Femur (tissue), 1 donor: ENCODE measurements at places on chromosomes 16 and 17.

DNA sequence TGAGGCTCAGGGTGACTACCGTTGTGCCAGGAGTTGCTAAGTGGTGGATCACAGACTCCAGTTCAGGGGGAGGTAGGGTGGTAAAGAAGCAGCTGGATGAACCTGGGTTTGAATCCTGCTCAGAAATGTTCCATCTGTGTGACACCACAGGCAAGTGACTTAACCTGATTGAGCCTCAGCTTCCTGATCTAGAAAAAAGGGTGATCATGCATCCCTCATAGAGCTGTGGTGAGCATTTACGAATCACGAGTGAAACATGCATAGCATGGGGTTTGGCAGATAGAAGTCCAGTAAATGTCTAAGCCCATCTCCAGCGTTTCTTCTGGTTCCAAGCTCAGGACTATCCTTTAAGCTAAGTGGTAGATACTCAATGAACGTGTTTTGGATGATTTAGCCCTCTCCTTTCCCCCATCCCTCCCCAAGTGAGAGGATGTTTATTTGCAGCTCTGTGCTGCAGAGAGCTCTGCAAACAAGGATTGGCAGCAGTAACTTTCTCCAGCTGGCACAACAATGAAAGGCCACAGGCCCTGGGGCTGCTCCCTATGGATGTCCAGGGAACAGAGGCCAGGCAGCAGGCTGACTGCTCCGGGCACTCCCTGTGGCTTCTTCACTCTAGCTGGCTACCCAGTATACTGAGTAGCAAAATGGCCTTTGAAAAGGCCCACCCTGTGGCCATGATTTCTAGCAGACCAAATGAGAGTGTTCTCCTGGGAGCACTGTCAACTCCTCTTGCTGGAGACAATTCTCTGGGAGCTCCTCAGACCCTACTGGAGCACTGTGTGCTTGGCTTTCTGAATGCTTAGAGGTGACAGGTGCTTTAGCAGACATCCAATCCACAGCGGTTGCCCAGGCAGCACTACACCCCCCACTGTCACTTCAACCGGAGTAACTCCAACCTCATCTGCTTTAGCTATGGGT, 21.3 kb downstream of the CA4 start:
- DNase-seq, result no peak

DNA sequence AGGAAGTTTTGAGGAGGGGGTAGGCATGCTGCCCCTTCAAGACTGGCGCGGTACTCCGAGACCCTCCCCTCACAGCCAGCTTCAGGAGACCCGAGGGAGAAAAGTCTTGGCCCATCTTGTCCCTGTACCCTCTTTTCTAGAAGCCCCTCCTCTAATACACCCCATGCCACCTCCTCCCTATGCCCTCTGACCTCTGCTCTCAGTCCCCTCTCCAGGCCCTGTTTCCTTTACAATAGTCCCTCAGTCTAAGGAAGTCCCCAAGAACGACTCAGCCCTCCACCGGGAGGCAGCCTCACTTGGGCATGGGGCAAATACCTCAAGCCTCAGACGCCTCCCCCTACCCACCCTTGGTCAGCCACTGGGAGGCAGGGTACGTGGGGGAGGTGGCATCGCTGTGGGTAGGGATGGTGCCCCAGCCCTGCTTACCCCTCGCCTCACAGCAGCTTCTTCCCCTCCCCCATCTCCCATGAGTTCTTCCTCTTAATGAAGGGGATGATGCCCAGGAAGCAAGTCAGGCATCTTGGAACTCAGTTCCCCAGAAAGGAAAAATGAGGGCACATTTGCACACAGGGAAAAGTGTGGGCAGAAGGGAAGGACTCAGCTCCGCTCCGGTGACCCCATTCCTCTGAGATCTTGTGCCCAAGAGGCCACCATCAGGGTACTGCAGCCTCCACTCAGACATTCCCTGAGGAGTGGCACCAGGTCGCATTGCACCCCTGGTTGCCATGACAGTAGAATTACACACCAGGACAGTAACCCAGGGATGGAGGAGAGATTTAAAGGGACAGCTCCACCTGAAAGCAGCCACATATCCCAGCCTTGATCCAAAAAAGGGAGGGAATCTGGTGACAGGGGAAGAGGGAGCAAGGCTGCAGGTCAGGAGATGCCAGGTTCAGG, 6.2 kb downstream of the MPP2 start:
- no peak for DNase-seq

GRCh38 chr16:63577891-63578290, 1541.7 kb upstream of the CDH8 start:
- DNase-seq, result no peak

DNA sequence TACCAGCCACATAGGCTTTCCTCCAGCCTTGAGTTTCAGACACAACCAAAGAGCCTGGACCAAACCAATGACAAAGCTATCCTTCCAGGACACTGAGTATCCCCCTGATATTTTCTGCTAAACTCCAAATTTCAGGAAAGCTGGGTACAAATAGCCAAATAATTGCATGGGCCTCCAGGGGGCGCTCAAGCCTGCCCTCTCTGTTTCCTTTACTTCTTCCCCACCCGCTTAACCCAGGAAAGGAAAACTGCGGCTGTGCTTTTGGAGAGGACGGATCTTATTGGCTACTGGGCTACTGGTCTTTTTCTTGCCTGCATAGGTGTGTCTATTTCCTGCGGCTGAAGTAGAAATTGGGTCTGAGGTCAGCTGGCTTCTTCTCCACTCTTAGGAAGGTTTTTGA, 30.1 kb downstream of the GNGT2 start:
- peak; percentile 57 for DNase-seq

GRCh38 chr17:6924208-6924607, 71.6 kb upstream of the ALOX12 start:
- no peak for DNase-seq

DNA sequence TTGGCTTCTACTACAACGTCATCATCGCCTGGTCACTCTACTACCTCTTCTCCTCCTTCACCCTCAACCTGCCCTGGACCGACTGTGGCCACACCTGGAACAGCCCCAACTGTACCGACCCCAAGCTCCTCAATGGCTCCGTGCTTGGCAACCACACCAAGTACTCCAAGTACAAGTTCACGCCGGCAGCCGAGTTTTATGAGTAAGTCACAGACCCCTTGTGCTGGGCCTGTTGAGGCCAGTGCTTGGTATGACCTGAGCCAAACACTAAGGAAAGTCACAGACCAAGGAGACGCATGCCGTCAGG, 16.1 kb downstream of the SLC6A2 start:
- no peak for DNase-seq

DNA sequence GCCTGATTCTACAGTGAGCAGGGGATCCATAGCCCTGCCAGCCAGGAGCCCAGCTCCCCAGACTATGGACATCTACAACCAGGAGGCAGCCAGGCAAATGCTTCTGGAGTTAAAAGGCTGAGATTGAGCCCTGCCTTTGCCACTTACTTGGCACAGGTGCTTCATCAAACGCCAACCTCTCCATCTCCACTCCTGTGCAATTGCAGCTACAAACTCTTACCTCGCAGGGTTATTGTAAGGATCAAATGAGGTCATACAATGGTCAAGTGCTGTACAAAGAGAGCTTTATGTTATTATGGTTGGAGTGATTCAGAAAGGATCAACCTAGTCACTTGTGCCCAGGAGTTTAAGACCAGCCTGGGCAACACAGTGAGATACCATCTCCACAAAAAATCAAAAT, 9.8 kb upstream of the MYO18A start:
- DNase-seq, result no peak

GRCh38 chr16:27315333-27316037, 1.7 kb downstream of the IL4R start:
- no peak for DNase-seq

DNA sequence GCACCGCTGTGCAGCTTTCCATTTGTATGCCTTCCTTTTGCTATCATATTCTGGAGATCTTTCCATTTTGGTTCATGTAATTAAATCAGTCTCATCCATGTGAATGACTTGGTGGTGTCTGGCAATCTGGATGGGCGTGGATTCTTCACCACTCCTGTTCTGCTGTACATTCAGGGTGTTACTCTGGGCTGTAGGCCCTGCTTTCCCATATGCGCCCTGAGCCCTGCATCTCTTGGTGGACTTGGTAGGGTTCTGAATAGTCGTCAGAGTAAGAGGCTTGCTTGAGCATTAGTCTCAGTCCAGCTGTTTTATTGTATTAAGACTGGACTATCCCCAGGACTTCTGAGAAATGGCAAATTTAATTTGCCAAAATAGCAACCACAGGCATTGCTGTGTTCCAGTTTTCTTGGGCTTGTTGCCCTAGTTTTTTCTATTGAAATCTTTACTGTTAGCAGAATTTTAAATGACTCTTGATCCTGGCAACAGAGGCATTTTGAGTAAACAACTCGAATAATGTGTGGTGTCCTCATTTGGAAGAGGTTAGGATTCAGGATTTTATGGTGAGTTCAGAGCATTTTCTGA, 14.9 kb downstream of the BANP start:
- DNase-seq, result peak; percentile 59

- DNase-seq, result no peak
Measured at GRCh38 chr17:19242323-19242722, 5.2 kb downstream of the EPN2 start.

DNA sequence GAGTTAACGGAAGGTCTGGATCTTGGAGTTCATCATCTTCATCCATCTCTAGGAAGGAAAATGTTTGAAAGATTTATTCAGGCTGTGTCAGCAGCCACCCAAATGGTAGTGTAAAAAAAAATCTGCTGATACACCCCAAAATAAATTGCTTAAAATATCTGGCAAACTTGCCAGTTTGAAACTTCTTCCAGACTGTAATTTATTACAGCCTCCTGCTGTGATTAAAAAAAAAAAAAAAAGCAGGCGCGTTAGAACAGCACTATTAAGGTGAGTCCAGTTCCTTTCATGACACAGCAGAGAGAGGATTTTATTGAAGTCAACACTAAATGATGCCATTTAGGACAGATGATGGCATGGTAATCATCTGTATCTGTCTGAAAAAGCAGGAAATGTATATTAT, 140.6 kb upstream of the CORO6 start:
- no peak for DNase-seq

DNA sequence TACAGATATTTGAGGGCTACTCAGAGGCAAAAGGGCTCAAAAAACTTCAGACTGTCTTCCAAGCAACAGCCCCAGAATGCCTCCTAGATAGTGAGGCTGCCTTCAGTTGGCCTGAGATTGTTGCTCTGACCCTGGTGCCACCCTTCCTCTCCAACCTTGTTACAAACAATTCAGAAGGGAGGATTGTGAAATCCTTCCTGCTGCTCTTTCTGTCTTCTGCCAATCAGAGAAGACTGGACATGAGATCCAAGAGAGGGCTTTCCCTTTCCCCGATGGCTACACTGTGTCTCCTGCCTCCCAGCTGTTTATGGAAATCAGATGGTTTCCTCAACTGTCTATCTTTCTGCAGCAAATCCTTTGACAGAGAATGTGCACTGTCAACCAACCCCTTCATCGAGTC, 419.9 kb downstream of the CDH13 start:
- DNase-seq, result no peak

- peak; percentile 98 for DNase-seq
Measured at GRCh38 chr16:29805232-29806098, 864 bp upstream of the MAZ start.

DNA sequence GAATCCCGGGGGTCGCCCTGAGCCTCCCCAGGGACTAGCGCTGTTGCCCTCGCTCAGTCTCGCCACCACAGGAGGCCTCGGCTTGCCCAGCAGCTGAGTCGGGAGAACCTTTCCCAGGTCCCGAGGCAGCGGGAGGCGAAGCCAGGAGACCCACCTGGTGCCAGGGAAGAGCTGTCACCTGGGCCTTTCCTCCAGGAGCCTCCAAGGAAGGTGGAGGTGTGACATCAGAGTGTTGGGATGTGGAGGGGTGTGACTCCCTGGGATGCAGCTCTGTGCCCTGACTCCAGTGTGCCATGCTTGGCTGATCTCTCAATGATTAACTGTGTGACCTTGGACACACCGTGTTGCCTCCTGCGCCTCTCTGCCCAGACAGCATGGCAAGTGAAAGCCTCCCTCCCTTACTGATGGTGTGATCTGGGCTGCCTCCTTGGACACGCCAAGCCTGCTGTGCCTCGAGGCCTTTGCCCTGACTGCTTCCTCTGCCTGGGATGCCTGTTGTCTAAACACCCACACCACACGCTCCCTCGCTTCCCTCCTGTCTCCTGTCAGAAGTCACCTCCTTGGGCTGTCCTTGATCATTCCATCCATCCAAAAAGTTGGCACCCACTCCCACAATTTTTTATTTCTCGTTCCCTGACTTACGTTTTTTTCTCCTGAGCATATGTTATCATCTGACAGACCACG, 88.0 kb downstream of the CMIP start:
- no peak for DNase-seq

DNA sequence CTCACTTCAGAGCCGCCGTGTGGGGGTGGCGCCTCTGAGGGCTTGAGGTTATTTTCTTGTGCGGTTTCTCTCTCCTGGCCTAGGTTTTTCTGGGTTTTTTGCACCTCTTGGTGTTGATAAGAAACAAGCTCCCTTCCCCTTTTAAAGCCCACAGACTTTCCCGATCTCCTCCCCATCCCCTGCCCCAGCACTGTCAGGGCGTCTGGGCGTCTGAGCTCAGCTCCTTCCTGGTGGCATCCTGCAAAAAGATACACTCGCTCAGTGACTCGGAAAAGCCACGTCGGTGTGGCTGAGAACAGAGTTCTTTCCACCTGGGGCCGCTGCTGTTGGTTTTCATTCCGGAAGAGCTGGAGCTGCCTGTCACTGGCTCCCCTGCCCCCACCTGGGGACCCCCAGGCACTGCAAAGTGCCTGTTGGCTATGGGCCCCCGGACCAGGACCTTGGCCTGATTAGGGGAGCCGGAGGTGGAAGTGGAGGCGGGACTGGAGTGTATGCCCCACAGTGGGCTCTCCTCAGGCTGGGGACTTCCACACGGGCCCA, 14.5 kb downstream of the BAIAP2 start:
- DNase-seq, result no peak

DNA sequence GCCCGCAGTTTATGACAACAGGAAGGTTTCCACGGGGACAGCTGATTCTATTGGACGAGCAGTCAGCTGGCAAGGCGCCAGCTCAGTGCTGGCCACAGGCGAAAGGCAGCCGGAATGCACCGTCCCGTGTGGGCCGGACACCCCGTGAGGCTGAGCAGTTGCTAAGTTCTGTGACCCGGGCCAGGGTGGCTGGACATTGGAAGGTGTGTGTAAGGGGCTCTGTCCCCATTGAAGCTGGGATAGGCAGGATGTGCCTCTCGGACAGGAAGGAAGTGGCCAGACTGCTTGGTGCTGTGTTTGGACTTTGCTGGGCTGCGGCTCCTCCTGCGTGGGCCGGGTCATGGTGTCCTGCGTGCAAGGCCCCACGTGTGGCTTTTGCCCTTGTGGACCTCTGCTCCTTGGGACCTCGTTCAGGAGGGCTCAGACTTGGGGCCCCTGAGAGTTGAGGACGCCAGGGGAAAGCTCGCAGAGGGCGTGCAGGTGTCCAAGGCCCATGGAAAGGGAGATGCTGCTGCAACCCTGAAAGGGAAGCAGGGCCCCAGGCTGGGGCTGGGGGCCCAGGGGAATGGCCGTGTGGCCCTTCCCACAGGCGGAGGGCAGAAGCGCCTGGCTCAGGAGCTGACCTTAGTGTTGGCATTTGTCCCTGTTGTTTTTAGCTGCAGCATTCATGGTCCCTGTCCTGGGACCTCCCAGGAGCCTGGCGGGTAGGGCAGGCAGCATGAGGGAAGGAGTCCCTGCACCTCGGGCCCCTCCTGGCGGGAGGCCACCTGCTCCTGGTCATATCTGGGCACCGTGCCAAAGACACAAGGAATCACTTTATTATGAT, 10.0 kb downstream of the BAIAP2 start:
- DNase-seq, result peak; percentile 90

GRCh38 chr16:20889625-20890275, 10.4 kb downstream of the DCUN1D3 start:
- DNase-seq, result no peak
